ENCODE measurements at places on chromosomes 5 and 9.

- DNase-seq = no peak
Observed at GRCh38 chr9:80090317-80090716, 518.6 kb downstream of the TLE4 start.

DNA sequence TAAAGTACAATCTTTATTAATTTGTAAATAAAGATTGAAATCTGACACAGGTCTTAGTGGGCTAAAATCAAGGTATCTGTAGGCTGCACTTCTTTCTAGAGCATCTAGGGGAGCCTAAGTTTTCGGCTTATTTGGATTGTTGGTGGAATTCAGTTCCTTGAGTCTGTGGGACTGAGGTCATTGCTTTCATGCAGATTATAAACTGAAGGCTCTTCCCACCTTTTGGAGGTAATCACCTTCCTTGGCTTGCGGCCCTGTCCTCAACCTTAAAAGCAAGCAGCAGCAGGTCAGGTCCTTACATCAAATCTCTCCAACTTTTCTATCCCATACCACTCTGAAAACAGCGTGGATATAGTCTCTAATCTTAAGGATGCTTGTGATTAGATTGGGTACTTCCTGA, 25.9 kb downstream of the MAT2B start:
- no peak for DNase-seq

DNA sequence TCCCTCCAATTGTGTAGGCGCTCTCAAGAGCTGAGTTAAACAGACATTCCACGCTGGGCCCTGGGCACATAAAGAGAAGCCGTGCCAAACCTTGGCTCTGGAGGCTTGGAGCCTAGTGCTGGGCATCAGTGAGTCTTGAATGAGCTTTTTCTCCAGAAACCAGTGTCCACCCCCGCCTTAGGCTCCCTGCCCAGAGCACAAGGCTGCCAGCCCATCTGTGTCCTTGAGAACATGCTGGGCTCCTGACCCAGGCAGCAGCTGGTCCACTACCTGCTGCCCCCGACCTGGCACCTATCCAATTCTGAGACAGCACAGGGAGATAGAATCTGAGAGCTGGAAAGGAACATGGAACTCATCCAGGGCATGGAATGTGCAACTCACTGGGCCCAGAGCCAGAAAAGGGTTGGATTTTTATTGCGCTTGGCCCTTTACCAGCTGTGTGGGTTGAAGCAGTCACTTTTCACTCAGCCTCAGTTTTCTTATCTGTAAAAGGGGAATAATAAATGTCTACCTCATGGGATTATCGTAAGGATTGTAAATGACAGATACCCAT, 92.4 kb upstream of the CPLX2 start:
- DNase-seq = no peak

DNA sequence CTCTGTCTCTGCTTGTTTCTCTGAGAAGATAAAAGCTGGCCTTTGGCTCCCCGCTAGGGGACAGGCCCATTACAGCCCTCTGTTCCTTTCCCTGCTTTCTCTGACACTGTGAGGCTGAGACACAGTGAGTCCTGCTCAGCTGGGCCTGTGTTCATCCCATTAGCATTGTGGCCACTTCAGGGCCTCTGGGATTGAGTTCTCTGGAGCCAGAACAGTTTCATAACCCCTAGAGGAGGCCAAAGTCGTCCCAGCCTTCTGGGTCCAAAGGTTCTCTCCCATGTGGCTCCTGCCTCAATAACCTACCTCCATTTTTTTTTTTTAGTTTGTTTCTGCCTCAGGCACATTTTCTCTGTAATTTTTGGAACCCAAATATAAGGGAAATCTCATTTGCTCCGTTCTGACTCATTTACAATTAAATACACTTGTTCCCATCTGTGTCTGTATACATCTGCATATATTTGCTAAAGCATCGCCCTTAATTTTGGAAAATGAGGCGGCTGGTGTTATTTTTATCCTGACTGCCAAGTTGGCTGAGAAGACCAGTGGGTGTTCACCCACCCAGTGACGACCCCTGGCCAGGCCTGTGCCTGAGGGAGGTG, 27.3 kb upstream of the CTNNA1 start:
- no peak for DNase-seq

DNA sequence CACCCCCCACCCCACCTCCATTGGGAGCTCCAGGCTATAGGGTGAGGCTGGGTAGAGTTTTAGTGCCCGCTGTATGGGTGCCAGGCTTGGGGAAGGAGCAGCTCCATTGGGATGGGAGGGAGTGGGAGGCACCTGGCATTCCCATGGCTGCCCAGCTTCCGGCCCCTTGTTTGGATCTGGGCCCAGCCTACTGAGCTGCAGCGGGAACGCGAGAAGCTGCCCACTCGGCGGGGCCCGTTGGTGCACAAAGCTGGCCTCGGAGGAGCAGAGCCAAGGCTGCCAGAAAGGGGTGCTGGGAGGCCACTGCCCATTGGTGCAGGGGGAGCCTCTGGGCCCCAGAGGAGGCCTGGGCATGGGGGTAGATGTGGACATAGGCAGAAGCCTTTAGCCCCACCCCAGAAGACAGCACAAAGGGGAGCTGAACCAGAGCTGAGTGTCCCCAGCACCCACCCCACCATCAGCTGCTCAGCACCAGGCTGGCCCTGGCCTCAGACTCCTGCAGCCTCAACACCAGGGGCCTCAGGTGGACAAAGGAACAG, 4.4 kb downstream of the LCN9 start:
- no peak for DNase-seq

DNA sequence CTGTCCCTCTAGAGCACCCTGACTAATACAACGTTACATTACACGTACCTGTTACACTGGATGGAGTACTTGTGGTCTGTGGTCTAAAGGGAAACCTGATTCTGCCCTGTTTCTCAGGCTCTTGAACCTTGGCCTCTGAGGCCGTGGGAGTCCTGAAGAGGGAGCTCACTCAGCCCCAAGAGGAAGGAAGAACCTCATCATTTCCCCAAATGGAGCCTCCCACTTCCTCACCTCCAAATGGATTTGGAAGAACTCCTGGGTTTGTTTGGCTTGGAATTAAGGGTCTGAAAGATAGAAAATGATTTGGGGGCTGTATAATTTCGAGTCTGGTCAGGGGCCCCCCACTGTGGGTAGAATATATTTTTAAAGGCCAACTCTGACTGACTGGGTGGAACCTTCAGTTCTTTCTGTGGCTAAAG, 200.2 kb downstream of the SEMA6A start:
- no peak for DNase-seq

Data from bronchial epithelial cell (primary cell).